ENCODE measurements at places on chromosomes 7 and 10. TPM values are rescaled to one million over a fixed set of nuclear protein-coding genes. Genes with fewer than 3 reads are reported as not detected.
A peak's percentile ranks its signal among the peaks of the same experiment; 100 is the strongest.

GRCh38 chr7:108810756-108811385, 241.2 kb downstream of the DNAJB9 start:
- no peak for DNase-seq
- H3K36me3 ChIP-seq = no peaks in the 10 kb centered on the region
- no peak overlapping the region for H3K27ac ChIP-seq
- H3K4me3 ChIP-seq = no peak overlapping the region

- no peak for DNase-seq
- no peaks in the 10 kb centered on the region for H3K27me3 ChIP-seq
- no peaks in the 10 kb centered on the region for H3K4me1 ChIP-seq
Measured at GRCh38 chr7:68244389-68244788, 1247.8 kb downstream of the TYW1 start.

GRCh38 chr10:133474665-133475424, 21.1 kb downstream of the SCART1 start:
- H3K36me3 ChIP-seq = peaks cover 12% of the 10 kb centered on the region
- no peak for DNase-seq
- H3K27ac ChIP-seq = peak overlapping the region; percentile 74
- peaks cover 3% of the 10 kb centered on the region for H3K27me3 ChIP-seq
- H3K4me1 ChIP-seq = peaks cover 36% of the 10 kb centered on the region

DNA sequence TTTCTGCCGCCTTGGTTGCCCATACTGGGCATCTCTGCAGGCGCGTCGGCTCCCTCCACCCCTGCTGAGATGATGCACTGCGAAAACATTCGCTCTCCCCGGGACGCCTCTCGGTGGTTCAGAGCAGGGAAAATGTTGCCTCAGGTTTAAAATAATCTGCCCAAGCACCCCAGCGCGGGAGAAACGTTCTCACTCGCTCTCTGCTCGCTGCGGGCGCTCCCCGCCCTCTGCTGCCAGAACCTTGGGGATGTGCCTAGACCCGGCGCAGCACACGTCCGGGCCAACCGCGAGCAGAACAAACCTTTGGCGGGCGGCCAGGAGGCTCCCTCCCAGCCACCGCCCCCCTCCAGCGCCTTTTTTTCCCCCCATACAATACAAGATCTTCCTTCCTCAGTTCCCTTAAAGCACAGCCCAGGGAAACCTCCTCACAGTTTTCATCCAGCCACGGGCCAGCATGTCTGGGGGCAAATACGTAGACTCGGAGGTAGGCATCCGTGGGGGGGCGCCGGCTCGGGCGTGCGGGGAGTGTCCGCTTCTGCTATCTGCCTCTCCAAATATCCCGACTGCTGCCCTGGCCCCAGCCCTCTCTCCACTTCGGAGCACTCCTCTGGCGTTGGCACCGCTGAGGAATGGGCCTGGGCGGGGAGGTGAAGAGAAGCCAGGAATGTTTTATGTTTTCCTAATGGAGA, at the start of gene CAV1:
Gene CAV1, plus strand, starts transcription at position 428 of the 689 bp plus-strand sequence. Its CDS starts 27 bp downstream, at position 455.
- H3K36me3 ChIP-seq = no peaks in the 10 kb centered on the region
- H3K4me3 ChIP-seq = peak within 1 kb of the TSS; percentile 75
- no peak within 1 kb of the TSS for H3K27ac ChIP-seq
- H3K4me1 ChIP-seq = peaks cover 25% of the 10 kb centered on the region

- H3K4me3 ChIP-seq = no peak overlapping the region
- no peaks in the 10 kb centered on the region for H3K4me1 ChIP-seq
- no peak for DNase-seq
Measured at GRCh38 chr10:17781856-17782255, 27.3 kb upstream of the MRC1 start.

GRCh38 chr10:118729641-118730258, 25.0 kb downstream of the CACUL1 start:
- H3K27ac ChIP-seq = peak overlapping the region; percentile 50
- peaks cover 49% of the 10 kb centered on the region for H3K4me1 ChIP-seq
- H3K4me3 ChIP-seq = no peak overlapping the region
- DNase-seq = no peak

GRCh38 chr7:20786779-20787659, at the start of gene SP8:
Gene SP8, minus strand, starts transcription at chr7:20786886. Its CDS starts 88 bp downstream, at chr7:20786798.
- H3K4me1 ChIP-seq = peaks cover 18% of the 10 kb centered on the region
- H3K27me3 ChIP-seq = peaks cover 78% of the 10 kb centered on the region
- H3K4me3 ChIP-seq = peak within 1 kb of the TSS; percentile 57
- DNase-seq = no peak

DNA sequence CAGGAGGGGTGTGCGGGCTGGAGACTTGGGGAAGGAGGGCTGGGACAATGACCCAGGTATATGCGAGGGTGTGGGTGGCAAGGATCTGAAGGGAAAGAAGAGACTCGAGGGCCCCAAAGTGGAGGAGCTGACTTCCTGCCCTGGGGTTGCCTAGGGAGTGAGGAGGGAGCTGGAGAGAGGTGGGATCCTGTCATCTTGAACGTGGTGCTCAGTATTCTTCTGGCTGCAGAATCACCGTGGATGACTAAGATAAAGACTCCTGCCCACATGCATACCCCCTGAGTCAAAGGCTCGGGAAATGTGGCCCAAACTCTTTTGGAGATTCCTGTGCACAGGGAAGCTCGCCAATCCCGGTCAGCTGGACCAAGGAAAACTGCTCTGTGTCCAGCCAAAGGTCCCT, 31.2 kb downstream of the COL17A1 start:
- H3K36me3 ChIP-seq = no peaks in the 10 kb centered on the region
- no peak overlapping the region for H3K27ac ChIP-seq
- H3K4me1 ChIP-seq = peaks cover 4% of the 10 kb centered on the region
- no peak overlapping the region for H3K4me3 ChIP-seq
- DNase-seq = no peak
- no peaks in the 10 kb centered on the region for H3K27me3 ChIP-seq

GRCh38 chr10:13998163-13998835, 332.4 kb downstream of the FRMD4A start:
- DNase-seq = no peak
- no peak overlapping the region for H3K4me3 ChIP-seq
- H3K36me3 ChIP-seq = no peaks in the 10 kb centered on the region
- no peak overlapping the region for H3K27ac ChIP-seq
- peaks cover 2% of the 10 kb centered on the region for H3K27me3 ChIP-seq

GRCh38 chr10:132666705-132667341, 119.1 kb downstream of the NKX6-2 start:
- no peaks in the 10 kb centered on the region for H3K36me3 ChIP-seq
- peaks cover 8% of the 10 kb centered on the region for H3K4me1 ChIP-seq
- no peak overlapping the region for H3K27ac ChIP-seq
- H3K4me3 ChIP-seq = no peak overlapping the region
- no peaks in the 10 kb centered on the region for H3K27me3 ChIP-seq

- H3K4me3 ChIP-seq = no peak overlapping the region
- no peaks in the 10 kb centered on the region for H3K36me3 ChIP-seq
- no peaks in the 10 kb centered on the region for H3K27me3 ChIP-seq
- H3K27ac ChIP-seq = no peak overlapping the region
- DNase-seq = no peak
Measured at GRCh38 chr7:144473908-144474307, 70.4 kb upstream of the NOBOX start.

GRCh38 chr10:90481326-90481923, 376.4 kb downstream of the HTR7 start:
- no peak overlapping the region for H3K4me3 ChIP-seq
- no peaks in the 10 kb centered on the region for H3K4me1 ChIP-seq
- DNase-seq = no peak
- no peaks in the 10 kb centered on the region for H3K36me3 ChIP-seq
- H3K27ac ChIP-seq = no peak overlapping the region

Gene PDK4
- total RNA-seq = not detected

Gene HOXA5
- total RNA-seq = not detected

Gene SDK1
- 0.05 TPM for total RNA-seq

Gene LRRC18
- total RNA-seq = not detected

Gene PRKRIP1
- 28.3 TPM for total RNA-seq

Gene ALOX5
- 7.5 TPM for total RNA-seq

Gene SLC39A12
- not detected for total RNA-seq

Gene OR2A42
- not detected for total RNA-seq

Data from activated CD4-positive, alpha-beta memory T cell treated with anti-CD3 and anti-CD28 coated beads, Interleukin-2, amount 10 ng/mL, durations not matched to agents 7 days and 5 days (primary cell).